Mesothelial cell of epicardium (in vitro differentiated cells): ENCODE measurements at places on chromosomes 7 and 10. TPM values are rescaled to one million over a fixed set of nuclear protein-coding genes. Genes with fewer than 3 reads are reported as not detected.

The EPO gene
- 0.16 to 0.27 TPM in 2 of 3 replicates, not detected in the other for total RNA-seq

The GIMAP6 gene
- not detected in 3 replicates for total RNA-seq

The PRKAR2B gene
- total RNA-seq = 7.8 to 8.3 TPM (median 7.8 TPM) in 3 replicates

The CALML5 gene
- 0.42 TPM in 1 of 3 replicates, not detected in the others for total RNA-seq

The TAS2R4 gene
- 3.3 to 4.3 TPM (median 3.5 TPM) in 3 replicates for total RNA-seq

The GHITM gene
- 59.0 to 61.9 TPM (median 60.7 TPM) in 3 replicates for total RNA-seq
